ENCODE measurements at places on chromosomes 6 and 20. TPM values are rescaled to one million over a fixed set of nuclear protein-coding genes. Genes with fewer than 3 reads are reported as not detected.

- DNase-seq, result no peak
Measured at GRCh38 chr6:40349901-40350746, 237.0 kb downstream of the LRFN2 start.

MROH8 gene
- polyA plus RNA-seq, result 0.89 TPM

DNA sequence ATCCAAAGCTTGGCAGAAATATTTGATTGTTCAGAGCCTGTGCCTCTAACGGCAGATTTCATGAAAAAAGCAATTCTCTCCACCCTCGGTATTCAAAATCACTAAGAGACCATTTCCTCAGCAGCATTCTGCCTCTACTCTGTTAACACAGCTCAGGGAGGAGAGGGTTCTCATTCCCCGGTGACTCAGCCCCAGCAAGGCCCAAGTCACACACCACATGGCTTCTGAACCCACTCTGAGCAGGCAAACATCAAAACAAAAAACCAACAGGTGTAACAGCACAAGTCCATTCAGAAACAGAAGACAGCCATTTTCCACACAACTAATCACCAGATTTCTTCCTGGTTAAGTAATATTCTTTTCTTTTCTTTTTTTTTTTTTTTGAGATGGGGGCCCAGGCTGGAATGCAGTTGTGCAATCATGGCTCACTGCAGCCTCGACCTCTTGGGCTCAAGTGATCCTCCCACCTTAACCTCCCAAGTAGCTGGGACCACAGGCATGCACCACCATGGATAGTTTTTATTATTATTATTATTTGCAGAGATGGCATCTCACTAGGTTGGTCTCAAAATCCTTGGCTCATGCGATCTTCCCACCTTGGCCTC is 55.4 kb downstream of the GFOD1 start:
- DNase-seq, result no peak

ELOVL2 gene
- polyA plus RNA-seq, result not detected

DNA sequence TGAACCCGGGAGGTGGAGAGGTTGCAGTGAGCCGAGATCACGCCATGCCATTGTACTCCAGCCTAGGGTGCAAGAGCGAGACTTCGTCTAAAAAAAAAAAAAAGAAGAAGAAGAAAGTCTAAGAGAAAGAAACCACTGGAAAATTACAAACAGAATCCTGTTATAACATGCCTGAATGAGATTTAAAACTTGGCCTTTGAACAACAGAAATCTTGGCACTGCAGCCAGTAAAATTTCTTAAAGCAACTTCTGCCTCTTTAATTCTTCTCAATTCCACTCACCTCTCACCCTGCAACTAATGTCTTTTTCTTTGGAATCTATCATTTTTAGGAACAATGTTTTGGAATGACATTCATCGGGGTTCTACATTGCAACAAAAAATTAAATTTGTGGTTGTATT is 26.3 kb downstream of the PM20D2 start:
- no peak for DNase-seq

DNA sequence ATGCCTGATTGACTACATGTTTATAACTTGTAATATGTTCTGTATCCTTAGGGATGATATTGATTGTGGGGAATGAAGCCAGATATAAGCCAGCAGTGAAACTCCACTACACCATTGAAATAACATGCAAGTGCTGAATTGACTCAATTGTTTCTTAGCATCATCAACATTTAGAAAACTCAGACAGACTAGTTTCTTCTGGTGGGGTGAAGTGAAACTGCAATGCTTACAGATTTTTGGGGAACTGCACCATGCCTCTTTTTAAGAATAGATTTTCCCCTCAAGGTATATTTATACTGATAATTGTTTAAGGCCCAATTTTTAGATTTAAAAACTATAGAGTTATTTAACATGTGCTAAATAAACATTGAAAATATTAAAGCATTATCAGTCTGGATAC is 1044.6 kb upstream of the EYS start:
- DNase-seq, result no peak

Measured in naive B cell (primary cell).